Activated CD4-positive, alpha-beta T cell treated with anti-CD3 and anti-CD28 coated beads, Interleukin-2, amount 50 U/mL, for 16 hours (primary cell): ENCODE measurements at places on chromosomes 4 and X.

DNA sequence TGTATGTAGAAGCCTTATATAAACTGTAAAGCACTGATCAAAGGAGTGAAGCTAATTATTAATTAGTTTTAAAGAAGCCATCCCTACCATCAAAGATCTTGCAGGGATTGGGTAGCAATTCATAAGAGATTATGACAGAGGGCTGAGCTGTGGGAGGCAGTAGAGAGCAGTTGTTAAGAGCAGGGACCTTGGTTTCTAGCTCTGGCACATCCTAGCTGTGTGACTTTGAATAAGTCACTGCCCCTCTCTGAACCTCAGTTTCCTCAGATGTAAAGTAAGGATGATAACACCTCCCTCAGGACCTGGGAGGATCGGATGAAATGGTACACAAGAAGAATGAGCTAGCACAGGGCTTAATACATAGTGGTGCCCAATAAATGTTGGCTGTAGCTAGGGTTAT is 45.4 kb downstream of the APLN start:
- no peak for DNase-seq

DNA sequence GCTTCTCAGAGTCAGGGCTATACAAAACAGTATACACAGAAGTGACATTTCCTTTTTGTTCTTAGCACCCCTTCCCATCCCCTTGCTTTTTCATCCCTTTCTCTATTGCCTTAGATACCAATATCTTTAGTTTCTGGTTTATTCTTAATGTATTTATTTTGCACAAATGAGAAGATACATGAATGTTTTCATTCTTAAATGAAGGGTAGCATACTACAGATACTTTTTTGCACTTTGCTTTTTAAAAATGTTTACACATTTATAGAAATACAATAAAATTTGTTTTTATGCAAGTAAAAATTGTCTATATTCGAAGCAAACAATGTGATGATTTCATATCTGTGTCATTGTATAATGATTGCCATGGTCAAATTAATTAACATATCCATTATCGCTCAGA is 33.1 kb downstream of the TSPAN7 start:
- DNase-seq = no peak

DNA sequence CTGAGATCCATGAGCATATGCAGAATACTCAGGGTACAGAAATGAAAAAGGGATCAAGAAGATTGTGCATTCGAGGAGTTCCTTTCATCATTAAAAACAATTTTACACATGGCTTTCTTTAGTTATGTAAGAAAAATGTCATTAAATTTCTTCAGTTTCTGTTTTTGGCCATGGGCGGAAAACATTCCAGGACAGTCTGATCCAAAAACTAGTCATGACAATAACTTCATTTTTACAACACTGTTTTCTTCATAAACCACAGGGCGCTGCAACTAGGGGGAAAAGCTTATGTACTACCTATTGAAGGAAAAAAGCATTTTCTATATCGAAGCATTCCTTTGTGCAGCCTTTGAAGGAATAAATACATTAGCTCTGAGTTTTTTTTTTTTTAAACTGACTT is 28.2 kb downstream of the IL13RA1 start:
- no peak for DNase-seq

GRCh38 chr4:111630705-111631104 is 514.5 kb upstream of the FAM241A start:
- DNase-seq = no peak

DNA sequence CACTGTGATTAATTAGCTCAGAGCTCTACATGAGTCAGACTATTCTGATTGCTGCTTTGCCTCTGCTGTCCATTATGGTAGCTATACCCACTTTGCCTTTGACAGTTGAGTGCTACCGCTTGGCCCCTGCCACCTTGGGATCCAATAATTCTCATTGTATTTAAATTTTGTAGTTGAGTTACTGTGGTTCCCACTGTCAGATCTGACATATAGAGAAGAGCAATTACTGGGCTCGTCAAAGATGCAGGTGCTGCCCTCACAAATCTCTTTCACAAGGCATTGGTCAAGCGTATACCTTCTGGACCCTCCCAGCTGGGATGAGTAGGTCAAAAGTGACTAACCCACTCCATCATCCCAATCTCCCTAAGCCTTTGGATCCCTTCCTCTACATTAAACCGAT is 18.3 kb upstream of the PRDM8 start:
- DNase-seq = no peak

- peak; percentile 55 for DNase-seq
Observed at GRCh38 chr4:37675587-37676290, 10.4 kb downstream of the RELL1 start.

DNA sequence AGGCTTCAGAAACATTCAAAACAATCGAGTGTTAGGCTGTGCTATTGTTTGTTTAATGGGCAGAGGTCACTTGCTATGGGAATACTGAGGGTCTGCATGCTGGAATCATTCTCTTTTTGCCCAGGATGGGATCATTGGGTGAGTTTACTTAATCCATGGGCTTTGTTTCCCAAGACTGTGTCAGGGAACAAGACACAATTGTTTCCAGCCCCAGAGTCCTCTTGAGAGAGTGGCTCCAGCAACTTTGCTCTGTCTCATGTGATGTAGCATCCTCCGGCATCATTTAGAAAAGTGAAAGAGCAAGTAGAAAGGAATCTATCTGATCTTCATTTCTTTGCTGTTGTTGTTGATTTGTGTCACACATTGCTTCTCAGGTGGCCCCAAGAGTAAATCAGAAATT is 1.8 kb downstream of the TENM3 start:
- DNase-seq = no peak

DNA sequence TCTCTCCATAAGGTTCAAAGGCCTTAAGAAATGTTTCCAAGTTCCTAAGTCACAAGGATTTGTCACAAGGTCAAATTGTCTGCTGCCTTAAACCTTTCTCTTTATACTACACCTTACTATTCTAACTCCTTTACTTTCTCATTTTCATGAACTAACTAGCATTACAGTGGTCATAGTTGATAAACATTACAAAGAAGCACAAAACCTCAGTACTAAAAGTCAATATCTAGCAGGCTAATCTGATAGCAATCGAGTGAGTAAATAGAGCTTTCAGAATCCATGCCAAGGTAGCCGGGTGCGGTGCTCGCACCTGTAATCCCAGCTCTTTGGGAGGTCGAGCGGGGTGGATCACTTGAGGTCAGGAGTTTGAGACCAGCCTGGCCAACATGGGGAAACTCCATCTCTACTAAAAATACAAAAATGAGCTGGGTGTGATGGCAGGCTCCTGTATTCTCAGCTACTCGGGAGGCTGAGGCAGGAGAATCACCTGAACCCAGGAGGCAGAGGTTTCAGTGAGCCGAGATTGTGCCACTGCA is 510.0 kb downstream of the GBA3 start:
- DNase-seq = no peak

DNA sequence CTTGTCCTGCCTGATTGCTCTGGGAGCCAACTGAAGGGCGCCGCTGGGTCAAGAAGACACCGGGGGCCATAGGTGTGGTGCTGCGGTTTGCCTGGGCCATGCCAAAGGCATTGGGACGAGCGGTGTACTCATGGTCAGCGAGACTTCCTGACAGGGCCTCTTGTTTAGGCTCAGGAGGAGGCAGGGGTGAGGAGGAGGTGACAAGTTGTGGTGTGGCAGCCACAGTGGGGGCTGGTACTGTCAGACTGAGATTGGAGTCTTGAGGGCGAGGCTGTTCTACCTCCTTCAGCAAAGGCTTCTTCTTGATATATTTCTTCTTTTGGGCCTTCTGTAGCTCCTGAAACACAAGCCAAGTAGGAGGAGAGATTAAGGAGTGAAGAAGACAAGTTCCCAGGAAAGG is 104.1 kb downstream of the PHF8 start:
- DNase-seq = no peak

DNA sequence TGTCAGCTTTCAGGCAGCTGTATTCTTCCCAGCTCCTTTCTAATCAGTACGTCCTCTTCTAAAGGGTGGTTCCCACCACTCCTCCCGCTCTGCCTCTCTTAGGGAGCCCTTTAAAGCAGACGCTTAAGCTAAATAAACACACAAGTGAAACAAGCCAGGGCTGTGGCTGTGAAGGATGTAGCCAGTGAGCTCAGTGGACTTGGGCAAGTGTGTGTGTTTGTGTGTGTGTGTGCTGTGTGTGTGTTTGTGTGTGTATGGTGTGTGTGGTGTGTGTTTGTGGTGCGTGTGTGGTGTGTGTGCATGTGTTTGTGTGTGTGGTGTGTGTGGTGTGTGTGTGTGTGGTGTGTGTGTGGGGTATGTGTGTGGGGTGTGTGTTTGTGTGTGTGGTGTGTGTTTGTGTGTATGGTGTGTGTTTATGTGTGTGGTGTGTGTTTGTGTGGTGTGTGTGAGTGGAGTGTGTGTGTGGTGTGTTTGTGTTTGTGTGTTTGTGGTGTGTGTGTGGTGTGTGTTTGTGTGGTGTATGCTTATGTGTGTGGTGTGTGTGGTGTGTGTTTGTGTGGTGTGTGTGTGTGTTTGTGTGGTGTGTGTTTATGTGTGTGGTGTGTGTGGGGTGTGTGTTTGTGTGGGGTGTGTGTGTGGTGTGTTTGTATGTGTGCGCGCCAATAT is 283.3 kb downstream of the PTTG2 start:
- no peak for DNase-seq

DNA sequence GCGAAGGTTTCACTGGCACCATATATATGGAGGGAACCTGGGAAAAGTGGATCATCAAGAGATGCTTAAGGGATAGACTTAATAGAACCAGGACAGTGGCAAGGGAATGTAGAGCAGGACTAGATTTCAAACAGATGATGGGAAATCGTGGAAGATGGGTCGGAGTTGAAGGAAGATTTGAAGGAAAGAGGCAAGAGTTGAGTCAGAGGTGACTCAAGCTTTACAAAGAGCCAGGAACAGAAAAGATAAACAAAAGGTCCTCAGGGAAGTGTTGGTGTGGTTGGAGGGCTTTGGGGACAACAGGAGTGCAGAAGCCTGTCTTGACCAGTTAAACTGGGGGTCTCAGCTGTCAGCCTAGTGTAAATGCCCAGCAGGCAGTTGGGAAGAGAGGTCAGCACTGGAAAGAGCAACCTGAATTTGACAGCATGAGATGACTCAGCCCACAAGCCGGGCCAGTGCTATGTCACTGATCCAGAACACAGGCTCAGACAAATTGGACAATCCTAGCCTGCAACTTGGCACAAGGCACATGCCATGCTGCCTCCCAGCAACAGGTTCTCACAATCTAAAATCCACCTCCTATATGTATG is 230.5 kb downstream of the IDS start:
- no peak for DNase-seq

- DNase-seq = no peak
Observed at GRCh38 chr4:86845593-86845992, 3.6 kb downstream of the SLC10A6 start.

DNA sequence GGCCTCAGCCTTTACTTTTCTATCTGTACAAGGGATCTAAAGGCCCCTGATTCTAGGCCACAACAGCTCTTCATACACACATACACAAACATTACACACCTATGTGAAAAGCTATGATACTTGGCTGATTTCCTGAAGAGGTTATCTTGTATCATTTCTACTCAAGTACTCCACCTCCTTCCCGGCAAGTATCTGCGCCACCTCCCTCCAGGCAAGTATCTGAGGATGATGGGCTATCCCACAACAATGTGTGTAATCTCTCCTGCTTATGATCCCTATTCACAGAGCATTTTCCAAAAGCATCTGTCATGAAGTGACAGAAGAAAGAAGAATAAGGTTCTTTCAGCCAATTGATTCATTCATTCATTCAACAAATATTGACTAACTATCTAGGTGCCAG is 36.8 kb downstream of the AFAP1 start:
- no peak for DNase-seq

- DNase-seq = no peak
Observed at GRCh38 chr4:3416821-3417221, 24.9 kb upstream of the HGFAC start.

GRCh38 chr4:151887031-151887815 is 126.4 kb upstream of the GATB start:
- DNase-seq = peak; percentile 25

DNA sequence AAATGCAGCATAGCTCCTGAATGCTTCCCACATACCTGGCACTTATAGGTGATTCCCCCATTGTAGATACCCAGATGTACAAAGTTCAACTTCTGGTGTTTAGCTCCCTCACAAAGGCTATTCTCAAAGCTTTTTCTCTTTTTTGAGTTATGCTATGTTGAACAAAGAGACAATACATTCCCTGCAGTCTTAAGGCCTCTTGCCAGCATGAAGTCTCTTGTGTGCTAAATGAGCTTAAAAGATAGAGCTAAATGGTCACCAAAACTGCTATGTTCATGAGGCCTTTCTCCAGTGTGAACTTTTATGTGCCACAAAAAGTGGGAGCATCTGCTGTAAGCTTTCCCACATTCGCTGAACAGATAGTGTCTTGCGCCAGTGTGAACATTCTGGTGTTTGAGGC is 111.2 kb upstream of the TMEM47 start:
- no peak for DNase-seq

DNA sequence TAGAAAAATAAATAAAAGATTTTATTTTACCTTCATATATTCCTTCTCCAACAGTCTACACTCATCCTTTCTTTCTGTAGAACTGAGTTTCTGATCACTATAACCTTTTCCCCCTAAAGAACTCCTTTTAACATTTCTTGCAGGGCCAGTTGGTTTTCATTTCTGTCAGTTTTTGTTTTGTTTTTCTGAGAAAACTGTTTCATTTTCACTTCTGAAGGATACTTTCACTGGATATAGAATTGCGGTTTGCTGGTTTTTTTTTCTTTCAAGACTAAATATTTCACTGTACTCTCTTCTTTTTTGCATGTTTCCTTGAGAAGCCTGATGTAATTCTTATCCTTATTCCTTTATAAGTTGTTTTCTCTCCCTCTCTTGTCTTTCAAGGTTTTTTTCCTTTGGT is 90.4 kb upstream of the EOLA2 start:
- peak; percentile 11 for DNase-seq

DNA sequence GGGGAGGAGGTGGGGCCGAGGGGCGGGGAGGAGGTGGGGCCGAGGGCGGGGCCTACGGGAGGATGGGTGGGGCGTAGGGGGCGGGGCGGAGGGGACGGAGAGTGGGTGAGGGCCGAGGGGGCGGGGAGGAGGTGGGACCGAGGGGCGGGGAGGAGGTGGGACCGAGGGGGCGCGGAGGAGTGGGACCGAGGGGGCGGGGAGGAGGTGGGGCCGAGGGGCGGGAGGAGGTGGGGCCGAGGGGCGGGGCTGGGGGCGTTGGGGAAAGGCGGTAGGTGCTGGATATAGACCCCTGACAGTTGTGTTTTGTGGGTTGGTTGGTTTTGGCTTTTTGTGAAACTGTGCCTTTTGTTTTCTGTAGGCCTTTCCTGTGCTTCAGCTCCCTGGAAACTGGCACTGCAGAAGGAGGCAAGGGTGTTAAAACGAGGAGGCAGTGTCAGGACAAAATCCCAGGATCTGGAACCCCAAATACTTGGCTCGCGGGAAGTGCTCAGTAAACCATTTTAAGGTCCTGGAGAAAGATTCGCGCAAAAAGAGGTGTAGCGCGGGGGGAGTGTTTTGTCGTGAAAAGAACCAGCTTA is 580 bp upstream of the MMGT1 start:
- peak; percentile 64 for DNase-seq
